T-helper 2 cell treated with Interferon-gamma antibody and Interleukin-4, amounts not matched to agents 5 μg/mL and 100 μg/mL, for 36 hours (primary cell): ENCODE measurements at places on chromosomes 13 and 19.

DNA sequence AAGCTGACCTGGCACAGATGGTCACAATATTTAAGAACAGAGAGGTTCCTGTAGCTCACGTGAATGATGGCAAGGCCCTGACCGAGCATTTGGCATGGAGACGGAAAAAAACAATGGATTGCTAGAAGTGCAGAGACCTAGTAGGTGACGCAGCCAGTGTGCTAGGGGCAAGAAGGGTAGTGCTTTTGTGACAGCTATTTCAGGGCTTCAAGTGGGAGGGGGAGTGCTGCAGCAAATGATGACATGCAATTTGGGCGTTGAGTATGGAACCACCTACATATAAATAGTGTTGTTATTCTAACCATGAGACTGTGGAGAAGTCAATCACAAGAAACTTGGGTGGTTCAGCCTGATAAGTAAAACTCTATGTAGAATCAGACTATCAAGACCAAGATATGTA is 65.7 kb upstream of the IL17D start:
- DNase-seq: no peak

DNA sequence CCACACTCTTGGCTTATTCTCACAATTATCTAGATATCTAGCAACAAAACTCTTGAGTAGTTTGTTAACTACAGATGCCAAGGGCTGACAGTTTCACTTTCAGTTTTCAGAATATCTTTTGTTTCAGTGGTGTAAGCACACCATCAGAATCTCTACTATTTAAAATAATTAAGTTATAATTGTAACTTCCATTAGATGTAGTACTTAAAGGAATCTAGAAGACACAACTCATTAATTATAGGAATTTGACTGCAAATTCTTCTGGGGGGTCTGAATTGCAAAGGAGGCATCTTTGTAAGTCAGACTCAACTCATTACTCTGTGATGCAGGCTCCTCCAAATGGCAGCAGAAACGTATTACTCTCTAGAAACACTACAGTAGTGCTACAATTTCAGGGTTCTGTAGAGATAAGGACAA is 44.9 kb upstream of the USPL1 start:
- no peak for DNase-seq

DNA sequence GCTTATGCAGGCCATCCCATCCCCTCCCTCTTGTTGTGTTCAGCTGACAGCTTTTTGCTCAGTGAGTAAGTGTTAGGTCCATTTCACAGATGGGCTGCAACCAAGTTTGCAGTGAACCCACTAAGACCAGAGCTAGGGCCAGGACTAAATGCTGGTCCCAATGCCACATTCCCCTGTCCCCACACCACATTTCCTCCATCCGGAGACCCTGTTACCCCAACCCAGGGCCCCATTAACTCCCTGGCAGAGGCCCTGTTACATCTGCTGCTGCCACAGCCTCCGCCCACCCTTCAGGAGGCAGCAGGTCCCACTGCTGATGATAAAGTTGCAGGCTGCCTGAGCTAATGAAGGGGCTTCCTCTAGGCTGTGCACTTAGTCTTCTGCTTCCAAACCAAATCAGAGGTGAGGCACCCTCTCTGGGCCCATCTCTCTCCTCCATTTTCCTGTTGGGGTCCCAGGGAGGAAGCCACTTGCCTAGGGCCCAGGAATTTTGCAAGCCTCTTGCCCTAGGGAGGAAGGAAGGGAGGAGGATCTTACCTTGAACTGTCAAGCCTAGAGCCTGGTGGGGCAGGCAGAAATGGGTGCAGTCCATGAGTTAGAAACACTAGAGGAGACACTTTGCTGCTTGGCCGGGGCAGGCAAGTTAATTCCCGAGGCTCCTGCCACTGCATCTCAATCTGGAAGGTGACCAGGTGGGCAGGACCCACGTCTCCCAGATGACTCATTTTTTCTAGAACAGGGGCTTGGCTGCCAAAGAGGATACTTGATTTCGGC is 3.4 kb upstream of the USF2 start:
- DNase-seq: no peak

GRCh38 chr19:35154525-35155406 is at the start of gene FXYD5:
Gene FXYD5 (plus strand): TSS chr19:35154735. CDS start chr19:35155551, 816 bp downstream.
- peak; percentile 84 for DNase-seq

DNA sequence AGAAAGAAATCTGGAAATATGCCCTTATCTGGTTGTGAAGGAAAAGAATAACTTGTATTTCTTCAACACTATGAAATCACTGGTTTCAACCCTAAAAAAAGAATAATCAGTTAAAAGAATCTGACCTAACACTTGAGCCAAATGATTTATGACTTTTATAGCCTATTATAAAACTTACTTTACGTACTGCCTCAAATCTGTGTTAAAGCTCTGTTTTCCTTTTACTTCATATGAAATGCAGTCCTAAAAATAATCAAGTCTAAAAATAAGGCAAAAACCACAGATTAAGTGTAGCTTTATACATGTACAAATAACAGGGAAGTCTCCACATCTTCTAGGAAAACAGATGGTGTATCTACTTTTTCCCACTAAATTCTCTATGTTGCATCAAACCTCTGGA is 101.3 kb downstream of the VWA8 start:
- no peak for DNase-seq

GRCh38 chr13:98133946-98134345 is 8.9 kb upstream of the FARP1 start:
- no peak for DNase-seq

- DNase-seq: no peak
Observed at GRCh38 chr13:66967811-66968597, 262.1 kb downstream of the PCDH9 start.

DNA sequence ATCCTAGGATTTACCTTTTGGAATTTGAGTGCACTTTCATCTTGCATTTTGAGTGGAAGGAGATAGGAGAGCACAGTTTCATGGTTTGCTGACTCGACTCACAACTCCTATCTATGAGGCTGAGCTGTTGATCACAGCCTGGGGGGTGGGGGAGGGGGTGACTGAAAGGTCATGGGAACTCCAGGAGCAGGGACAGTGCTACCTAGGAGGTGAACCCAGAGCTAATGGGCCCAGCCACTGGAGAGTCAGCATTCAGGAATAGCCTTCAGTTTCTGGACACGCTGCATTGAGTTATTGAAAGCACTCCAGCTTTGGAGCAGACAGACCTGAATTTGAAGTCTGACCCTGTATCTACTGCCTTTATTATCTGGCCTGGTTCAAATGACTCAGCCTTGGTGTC is 339.9 kb downstream of the SLC7A1 start:
- DNase-seq: no peak

DNA sequence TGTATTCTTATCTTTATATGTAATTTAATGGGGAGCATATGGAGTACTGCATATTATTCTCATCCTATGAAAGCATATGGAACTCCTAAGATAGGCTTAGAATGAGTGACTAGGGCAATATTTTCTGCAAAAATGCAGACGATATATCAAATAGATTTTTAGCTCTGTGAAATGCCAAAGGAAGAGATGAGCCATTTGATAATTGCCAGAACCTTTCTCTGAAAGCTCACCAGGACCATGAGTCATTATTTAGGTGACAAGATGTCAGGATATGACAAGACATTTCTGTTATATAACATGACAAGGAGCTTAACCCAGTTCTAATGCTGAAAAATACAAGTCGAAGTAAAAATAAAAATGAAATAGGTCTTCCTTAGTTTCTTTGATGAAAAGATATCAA is 145.0 kb downstream of the SLITRK6 start:
- no peak for DNase-seq

- DNase-seq: no peak
Observed at GRCh38 chr13:111184458-111185401, 69.6 kb downstream of the ARHGEF7 start.

- DNase-seq: no peak
Observed at GRCh38 chr19:10332158-10332964, 968 bp downstream of the RAVER1 start.

- no peak for DNase-seq
Observed at GRCh38 chr19:52034051-52034728, 6.0 kb upstream of the ZNF614 start.

GRCh38 chr19:42323852-42324654 is 1.4 kb upstream of the MEGF8 start:
- DNase-seq: peak; percentile 19

DNA sequence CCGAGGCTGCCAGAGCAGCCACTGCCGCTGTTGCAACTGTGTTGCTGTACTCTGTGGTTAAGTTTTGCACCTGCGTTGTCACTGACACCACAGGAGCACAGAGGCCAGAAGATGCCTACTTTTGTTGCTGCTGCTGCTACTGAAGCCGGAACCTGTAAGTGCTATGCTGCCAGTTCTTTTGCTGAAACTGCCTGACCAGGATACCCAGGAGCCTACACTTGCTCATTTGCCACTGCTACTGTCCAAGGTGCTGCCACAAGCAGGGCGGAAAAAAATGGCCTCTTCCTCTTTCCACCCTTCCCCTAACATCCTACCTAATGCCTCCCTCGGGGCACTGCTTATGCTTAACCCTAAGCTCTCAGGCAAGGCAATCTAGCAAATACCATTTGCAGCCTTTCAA is 29.0 kb upstream of the NBEA start:
- DNase-seq: no peak
